ENCODE measurements at places on chromosomes 7 and 10.

DNA sequence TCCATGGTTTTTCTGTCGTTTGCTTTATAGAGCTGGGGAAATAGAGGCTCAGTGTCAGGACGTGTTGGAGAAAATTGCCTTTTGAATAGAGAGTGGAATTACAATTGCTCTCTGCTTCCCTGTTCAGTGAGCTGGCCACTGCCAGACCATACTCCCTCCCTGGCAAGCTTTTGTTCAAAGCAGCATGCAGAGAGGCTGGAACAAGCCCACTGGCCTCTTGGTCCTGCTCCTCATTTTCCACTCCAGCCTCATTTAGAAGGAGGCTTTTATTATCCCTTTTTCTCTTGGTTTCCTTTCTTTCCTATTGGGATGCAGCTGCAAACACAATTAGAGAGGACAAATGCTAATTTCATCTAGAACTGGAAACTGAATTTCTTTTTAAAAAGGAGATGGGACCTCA lies 302.2 kb upstream of the PODXL start:
- no peak for DNase-seq

GRCh38 chr10:96688789-96689188 lies 31.5 kb downstream of the PIK3AP1 start:
- DNase-seq, result no peak

DNA sequence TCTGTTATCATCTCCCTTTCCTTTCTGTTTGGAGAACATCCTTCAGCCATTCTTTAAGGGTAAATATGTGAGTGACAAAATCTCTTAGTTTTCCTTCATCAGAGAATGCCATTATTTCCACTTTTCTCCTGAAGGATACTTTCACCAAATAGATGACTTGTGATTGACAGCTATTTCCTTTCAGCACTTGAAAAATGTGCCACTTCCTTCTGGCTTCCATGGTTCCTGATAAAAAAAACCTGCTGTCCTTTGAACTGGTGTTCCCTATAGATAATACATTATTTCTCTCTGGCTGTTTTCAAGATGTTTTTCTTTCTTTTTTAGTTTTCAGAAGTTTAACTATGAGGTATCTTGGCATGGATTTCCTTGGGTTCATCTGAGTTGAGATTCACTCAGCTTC lies 79.7 kb downstream of the TBXAS1 start:
- DNase-seq, result no peak

- DNase-seq, result no peak
Measured at GRCh38 chr7:16174253-16174652, 247.1 kb downstream of the CRPPA start.

GRCh38 chr10:35200487-35200886 lies 73.8 kb downstream of the CREM start:
- no peak for DNase-seq

GRCh38 chr10:58237014-58237834 lies 30.5 kb downstream of the IPMK start:
- no peak for DNase-seq

DNA sequence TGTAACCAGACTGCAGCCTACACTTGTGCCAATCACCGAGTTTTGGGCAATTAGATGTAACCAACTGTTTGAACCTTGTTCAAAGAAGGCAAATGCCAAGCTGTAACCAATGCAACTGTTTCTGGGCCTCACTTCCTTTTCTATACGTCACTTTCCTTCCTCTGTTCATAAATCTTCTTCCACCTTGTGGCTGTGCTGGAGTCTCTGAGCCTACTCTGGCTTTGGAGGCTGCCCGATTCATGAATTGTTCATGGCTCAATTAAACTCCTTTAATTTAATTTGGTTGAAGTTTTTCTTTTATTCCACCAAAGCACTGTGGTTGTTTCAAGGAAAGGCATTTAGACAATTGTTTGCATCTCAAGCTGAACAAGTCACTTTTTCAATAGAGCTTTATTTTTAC lies 43.5 kb upstream of the UCN3 start:
- DNase-seq, result no peak

DNA sequence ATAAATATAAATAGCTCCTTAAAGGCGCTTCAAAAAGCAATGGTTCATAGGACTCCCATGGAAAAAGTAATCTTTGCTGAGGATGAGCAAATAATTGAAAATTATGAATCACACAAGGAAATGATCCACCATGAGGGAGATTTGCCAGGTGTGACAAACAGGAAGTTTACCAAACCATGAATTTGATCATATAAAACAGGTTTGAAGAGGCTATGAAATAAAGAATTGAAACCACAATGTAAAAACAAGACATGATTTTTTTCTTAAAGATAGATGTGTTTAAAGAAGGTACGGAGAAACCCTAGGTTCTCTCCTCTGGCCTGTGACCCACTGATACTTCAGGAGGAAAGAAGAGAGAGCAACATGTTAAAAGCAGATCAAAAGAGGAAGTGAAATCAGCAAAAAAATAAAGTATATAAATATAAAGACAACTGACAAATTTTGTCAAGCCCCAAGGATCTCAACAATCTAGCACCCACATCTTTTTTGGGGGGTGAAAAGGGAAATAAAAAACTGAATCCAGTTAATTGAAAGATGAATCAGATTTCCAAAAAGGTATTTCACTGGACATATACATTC lies 111.3 kb upstream of the ASAH2 start:
- no peak for DNase-seq

DNA sequence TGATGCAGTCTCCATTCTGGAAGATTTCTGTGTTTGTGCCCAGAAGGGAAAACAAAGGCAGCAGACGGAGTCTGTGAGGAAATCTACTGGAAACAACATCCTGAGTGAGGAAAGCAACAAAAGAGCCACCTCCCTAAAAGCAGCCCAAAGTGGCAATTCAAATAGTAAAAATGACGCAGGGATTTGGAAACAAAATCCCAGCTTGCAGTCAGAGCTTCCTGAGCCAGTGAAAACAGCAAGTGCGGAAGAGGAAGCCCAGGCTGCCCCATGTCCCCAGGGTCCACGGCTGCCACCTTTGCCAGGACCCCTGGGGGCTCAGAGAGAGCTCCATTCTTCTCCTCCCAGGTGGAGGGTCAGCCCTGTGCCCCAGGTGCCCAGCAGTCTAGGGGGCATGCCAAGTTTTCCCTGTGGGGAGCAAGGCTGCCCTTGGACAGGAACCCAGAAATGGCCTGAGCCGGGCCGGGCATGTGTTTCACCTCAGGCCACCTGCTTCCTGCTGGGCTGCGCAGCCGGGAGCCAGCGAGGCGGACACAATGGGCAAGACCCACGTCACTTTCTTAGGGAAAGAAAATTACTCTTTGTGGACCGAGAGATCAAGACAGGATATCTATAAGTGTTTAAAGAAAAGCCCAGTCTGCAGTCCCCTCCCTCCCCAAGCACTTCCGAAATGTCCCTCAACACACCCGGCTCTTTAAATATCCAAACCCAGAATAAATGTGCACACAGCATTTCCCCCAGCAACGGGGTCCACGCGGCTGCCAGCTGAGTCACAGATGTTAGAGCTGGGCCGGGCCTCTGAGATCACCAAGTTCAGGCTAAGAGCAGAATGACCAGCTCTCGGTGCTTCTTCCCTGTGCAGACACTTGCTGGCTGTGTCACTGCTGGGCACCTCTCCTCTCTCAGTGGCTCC lies 231.1 kb downstream of the ARHGAP12 start:
- no peak for DNase-seq

- DNase-seq, result no peak
Measured at GRCh38 chr10:106832846-106833245, 331.7 kb downstream of the SORCS1 start.

DNA sequence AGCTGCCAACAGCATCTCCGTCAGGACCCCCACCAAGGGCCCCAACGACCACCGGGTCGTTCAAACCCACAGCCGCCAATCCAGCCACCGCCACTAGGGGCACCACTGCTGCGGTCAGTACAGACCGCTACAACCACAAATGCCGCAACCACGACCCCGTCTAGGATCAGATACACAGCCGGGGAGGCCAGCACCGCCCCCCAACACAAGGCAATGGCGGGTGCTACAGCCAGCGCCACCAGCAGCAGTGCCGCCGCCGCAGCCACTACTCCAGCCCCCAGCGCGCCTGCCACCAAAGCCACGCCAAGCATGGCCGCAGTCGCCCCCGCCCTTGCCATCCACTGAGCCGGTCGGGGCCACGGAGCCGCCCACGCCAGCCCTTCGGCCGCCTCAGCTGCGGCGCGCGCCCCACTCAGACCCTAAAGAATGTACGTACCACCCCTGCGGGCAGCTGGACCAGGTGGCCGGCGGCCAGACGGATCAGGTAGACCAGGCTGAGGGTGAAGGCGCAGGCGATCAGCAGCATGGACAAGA lies 473 bp downstream of the CYP51A1 start:
- peak; percentile 64 for DNase-seq

DNA sequence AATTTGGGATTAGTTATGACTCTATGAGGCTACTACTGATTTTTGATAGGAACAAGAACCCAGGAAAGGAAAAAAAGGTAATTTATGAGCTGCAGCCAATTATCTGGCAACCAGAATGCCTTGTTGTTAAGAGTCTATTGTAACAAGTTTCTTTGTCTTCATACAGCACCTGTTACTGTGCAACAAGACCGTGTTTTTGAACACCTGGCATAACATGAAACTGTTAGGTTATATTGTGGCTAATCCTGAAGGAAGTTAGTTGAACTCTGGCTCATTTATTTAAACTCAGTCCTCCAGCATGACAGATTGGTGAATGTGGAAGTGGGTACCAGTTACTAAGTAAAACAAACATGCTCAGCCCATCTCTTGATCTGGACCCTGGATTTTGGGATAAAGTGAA lies 33.0 kb downstream of the RALA start:
- DNase-seq, result no peak

DNA sequence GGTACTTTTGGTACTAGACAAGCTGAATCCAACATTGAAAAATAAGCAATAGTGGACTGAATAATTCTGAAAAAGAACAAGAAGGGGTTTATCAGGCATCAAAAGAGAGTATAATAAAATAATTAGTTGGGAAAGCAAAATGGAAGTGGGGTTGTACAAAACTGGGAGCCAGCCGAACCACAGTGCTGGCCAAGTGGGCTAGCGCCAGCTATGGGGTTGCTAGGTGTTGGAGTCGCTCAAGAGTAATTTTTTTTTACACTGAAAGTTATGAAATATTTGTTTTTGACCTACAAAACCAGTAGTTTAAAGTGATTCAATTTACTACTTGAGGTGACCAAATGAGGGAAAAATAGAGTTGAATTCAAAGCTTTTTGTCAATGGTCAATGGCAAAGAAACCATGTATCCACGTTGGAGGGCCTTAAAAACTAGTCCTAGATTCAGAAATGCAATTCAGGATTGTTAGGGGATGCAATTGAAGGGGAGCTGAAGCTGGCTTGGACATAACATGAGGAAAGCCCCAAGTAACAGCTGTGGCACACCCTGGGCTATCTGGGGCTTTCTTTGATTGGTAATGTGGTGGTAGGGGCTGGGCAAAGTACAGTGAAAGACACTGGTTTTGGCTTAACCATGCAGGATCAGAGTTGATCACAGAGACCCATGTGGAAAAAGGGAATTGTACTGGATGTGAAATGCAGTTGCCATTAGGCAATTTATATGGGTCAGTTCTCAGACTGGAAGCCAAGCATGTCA lies 28.3 kb upstream of the MSMB start:
- no peak for DNase-seq

GRCh38 chr10:95841661-95842498 lies 65.9 kb upstream of the CC2D2B start:
- peak; percentile 57 for DNase-seq

- no peak for DNase-seq
Measured at GRCh38 chr10:93554760-93555432, 11.6 kb upstream of the FFAR4 start.

- no peak for DNase-seq
Measured at GRCh38 chr7:6727663-6728062, 20.9 kb upstream of the ZNF12 start.

DNA sequence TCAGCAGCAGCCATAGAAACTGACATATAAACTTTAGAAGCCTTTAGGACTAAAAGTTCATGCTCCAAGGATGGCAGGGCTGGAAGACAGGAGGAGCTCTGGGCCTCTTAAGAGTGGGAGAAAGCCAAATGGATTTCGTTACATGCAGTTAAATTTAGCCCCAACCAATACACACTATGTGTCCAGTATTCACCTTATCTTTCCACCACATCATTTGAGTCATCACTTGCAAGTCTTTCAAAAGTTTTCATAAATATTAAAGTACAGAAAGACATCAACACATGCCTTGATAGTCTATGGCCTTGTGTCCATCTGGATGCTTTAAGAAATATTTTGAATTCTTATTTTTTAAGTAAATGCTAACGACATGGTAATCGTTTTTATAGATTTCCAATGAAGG lies 392.4 kb upstream of the LRRN3 start:
- no peak for DNase-seq

DNA sequence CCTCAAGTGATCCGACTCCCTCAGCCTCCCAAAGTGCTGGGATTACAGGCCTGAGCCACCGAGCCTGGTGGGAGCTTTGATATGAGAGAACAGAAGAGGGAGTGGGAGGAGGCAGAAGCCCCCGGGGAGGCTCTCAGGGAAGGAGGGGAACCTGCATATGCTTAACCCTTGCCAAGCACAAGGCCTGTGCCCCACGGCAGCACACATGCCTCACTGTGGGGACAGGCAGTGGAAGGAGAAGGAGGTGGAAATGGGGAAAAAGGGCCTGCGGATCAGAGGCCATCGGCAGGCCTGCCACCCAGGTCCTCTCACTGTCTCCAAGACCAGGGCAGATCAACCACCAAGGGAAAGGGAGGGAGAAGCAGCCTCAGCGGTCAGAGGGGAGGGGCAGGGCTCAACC lies 7.2 kb upstream of the GRID1 start:
- no peak for DNase-seq

DNA sequence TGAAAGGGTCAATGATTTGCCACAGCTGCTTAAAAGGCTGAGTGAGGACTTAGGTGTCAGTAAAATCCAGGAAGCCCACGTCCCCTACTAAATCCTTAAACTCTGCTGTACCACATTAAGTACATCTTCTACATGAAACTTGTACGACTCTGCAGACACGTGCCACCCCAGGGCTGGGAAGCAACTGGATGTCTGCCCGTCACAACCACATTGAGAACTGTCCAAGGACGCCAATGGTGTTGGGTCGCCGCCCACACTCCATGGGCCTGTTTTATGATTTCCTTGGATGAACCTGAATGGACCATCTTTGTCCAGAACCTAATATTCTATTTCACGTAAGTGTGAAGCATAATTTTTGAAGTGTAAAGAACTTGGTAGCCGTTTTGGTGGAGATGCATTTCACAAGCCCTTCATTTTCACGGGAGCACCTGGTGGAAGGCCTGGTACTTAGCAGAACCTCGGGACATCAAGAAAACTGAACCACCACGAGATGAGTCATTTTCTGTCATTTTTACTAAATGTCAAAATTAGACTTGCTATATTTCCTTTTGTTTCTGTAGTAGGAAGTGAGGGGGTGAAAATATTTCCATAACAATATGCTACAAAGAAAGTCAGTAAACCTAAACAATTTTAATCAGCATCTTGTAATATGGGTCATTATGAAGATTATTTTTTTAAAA lies 134.9 kb downstream of the SFMBT2 start:
- no peak for DNase-seq

DNA sequence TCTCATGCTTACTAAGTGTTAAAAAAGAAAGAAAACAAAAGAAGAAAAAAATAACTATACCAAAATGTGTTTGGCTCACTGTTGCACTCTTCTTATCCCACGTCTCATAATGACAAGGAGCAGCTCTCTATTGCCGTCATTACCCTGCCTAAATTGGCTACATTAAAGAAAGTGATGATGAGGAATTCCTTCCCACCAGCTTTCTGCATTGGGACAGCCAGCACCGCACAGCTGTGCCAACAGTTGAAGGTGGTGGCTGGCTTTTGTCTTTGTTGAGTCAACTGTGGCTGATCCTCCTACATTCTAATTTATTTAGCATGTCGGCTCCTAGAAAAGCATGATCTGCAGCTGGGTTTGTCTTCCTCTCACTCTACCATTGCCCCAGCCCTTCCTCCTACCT lies 751.8 kb downstream of the KCNMA1 start:
- no peak for DNase-seq

- DNase-seq, result no peak
Measured at GRCh38 chr7:73739387-73739767, 775 bp upstream of the ABHD11 start.
